ENCODE measurements at places on chromosomes 16 and 17. TPM values are rescaled to one million over a fixed set of nuclear protein-coding genes. Genes with fewer than 3 reads are reported as not detected.

Gene SRP68
- total RNA-seq = 123 TPM

DNA sequence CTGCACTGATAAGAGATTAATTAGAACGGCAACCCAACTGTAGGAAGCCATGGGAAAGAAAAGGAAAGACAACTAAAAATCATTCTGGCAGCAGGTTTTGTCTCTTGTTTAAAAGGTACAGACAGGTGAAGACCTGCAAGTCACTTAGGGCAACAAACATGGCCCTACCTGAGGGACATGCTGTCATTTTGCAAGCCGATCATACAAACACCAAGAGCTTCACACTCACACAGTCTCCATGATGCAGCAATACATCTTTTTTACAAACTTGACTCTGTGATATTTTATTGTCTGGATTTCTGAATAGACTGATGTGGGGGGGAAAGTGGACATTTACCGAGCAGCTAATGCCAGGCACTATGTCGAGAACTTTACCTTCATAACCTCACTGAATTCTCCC, 101.8 kb downstream of the PARN start:
- H3K4me1 ChIP-seq = peaks cover 4% of the 10 kb centered on the region
- no peak overlapping the region for H3K27ac ChIP-seq
- H3K27me3 ChIP-seq = no peaks in the 10 kb centered on the region

Gene SLC47A1
- 0.20 TPM for total RNA-seq

DNA sequence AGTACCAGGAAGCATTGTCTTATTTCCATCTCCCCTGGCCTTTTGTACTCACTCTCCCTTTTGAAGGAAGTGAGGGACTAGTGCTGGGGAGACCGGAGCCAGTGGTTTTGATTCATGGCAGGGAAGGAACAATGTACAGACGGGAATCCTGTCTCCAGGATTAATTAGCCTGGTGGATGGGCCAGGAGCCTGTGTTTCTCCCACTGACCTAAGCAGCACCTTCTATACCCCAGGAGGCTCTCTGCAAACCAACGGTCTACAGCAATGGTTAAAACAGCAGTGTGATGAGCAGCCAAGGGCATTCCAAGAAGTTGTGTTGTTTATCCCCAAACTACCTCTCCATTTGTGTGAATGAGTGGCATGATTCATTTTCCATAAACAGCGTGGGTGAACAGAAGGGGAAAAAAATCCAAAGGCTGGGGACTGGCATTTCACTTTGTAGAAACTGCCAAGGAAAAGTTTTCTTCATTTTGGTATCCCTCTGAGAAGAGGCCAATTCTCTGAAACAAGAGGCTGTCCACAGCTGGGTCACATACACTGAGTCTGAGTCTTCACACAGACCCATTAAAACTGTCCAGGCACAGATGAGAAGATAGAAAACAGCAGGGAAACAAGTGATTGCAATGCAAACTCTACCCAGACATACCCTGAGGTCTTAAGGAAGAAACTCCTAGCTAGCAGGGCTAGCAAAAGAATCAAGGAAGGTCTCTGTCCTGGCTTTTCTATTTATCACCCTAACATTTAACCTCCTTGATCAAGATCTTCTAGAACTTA, 18.1 kb downstream of the ANKFN1 start:
- DNase-seq = no peak
- H3K27me3 ChIP-seq = no peaks in the 10 kb centered on the region
- H3K4me1 ChIP-seq = no peaks in the 10 kb centered on the region

DNA sequence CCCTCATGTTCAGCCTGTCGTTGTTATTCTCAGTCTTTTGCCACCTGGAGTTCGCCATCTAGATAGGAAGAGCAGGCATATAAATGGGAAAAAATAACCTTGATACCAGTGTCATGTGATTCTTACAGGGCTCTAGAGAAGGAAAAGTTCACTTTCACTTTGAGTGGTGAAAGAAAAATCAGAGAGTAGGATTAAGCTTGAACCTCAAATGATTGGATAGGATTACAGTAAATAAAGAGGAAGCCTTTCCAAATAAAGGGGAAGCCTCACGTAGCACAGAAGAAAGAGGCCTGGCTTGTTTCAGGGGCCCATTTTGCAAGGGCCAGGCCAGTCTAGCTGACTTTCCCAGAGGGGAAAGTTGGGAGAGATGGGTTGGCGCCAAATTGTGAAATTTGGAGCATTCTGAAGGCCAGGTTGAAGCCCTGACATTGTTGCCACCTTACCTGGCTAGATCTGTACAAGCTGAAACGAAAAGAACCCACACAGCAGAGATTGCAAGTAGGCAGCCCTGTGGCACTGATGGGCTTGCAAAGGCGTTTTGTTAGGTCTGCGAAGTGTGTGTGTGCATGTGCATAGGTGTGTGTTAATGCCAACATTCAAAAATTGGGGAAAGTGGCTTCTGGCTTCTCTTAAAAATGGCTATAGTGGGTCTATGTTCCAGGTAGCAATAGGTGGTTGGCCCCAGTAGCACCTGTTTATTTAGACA, 38.8 kb downstream of the TMC6 start:
- H3K27ac ChIP-seq = no peak overlapping the region
- peaks cover 66% of the 10 kb centered on the region for H3K36me3 ChIP-seq
- no peak for DNase-seq
- H3K4me3 ChIP-seq = no peak overlapping the region
- H3K27me3 ChIP-seq = no peaks in the 10 kb centered on the region
- H3K4me1 ChIP-seq = no peaks in the 10 kb centered on the region
